ENCODE measurements at places on chromosomes 16 and 17. TPM values are rescaled to one million over a fixed set of nuclear protein-coding genes. Genes with fewer than 3 reads are reported as not detected.

The ARL5C gene
- not detected for total RNA-seq

The PERCC1 gene
- not detected for total RNA-seq

- no peak for DNase-seq
These were observed 16.9 kb downstream of the PRSS27 start for GRCh38 chr16:2702871-2703745.

GRCh38 chr17:44000141-44000860, 4.1 kb upstream of the NAGS start:
- no peak for DNase-seq

The CCL2 gene
- 135 TPM for total RNA-seq

GRCh38 chr17:13230350-13231264, 212.8 kb upstream of the ELAC2 start:
- no peak for DNase-seq

- DNase-seq, result peak; percentile 32
These were observed 6.1 kb downstream of the ABCC3 start for GRCh38 chr17:50640686-50641351.

GRCh38 chr17:57852092-57852954, 2.5 kb upstream of the MRPS23 start:
- DNase-seq, result no peak

DNA sequence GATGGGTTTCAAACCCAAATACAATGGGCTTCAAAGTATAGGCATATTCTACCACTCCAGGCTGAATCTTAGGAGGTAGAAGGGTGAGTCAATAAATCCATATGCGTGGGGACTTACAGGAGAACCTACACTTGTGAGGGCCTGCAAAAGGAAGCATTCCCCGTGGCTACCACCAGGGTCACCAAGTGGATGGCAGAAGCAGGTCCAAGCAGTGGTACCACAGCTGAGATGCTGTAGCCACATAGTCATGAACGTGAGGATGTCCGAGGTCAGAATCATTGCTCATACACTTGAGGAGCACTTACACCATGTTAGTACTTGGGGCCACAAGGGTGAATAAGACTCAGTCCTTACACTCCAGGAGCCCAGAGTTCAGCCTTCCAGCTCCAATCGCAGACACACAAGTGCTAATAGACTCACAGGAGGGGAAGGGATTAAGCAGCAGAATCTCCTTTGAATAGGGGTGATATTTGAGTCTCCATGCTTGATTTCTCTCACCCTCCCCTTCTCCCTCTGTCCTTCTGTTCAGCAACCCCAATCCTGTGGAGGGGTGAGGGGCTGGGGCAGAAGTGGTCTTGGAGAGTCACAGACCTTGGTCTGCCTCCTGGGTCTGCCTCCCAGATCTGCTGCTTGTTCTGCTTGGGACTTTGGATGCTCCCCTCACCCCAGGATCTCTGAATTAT, 42.5 kb upstream of the ASIC2 start:
- DNase-seq, result no peak

DNA sequence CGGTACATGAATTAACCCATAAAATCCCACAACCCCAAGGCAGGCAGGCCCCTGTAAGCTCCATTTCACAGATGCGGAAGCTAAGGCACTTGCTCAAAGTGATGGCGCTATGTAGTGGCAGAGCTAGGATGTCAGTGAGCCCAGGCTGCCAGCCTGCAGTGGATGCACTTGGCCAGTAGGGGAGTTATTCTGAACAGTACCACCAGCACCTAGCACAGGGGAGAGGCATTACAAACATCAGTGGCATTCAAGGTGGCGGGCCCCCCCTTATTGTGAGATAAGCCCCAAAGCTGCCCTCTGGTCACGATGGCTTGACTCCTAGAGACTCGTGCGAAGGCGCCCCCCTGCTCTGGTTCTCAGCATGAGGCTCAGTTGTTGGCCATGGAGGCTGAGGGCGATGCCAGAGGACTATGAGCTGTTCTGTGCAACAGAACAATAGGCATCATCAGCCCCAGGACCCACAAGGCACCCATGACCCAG, 33.8 kb downstream of the GTF3C1 start:
- DNase-seq, result no peak

GRCh38 chr16:15835136-15835878, 21.5 kb downstream of the MYH11 start:
- DNase-seq, result no peak

The MEIOB gene
- total RNA-seq, result not detected

DNA sequence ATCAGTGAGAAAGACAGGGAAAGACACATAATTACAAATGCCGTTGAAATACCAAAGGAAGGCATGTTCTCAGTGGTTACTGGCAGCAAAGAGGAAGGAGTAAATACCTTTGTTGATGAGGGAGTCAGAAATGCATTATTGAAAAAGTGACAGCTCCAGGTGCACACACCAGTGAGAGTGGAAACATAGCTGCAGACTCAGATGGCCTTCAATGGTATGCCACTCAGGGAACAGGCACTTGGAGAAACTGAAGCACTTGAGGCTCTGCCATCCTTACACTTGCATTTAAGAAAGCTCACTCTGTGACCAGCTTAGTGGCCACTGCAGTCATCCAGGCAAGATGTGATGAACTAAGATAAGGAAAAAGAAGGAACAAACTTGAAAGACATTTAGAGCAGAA, 29.9 kb downstream of the NOG start:
- DNase-seq, result no peak

DNA sequence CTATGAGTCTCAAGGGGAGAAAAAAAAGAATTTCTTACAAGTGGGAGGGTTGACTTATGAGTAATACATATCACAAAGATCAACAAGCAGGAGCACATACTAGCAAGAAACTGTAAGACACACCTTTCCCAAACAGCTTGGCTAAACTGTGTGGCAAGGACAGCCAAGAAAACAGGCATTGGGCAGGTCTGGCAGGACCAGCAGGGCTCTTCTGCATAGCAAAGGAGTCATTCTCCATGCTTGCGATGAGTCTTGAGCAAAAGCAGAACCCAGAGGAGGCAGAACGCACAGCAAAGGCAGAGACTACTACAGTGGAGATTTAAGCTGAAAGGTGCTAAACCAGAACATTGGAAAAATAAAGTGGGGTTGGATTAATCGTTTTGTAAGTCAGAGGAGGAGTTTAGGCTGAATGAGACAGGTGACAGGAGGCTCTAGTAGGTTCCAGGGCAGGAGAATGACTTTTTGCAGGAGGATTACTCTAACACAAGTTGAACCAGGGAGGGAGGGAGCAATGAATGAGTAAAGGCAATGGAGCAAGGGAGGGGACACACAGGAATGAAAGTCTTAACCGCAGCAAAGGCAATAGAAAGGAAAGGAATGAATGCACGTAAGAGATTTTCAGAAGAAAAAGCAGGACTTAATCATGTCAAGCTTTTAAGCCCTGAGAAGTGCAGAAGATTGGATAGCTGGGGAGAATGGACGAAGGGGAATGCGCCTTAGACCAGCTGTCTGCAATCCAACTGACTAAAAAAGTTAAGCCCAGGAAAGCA, 2.7 kb downstream of the N4BP1 start:
- no peak for DNase-seq

The KRTAP4-7 gene
- total RNA-seq, result not detected

GRCh38 chr17:34511931-34512330, 67.5 kb upstream of the TMEM132E start:
- DNase-seq, result no peak

GRCh38 chr16:3580251-3580651, 3.0 kb upstream of the NLRC3 start:
- no peak for DNase-seq

GRCh38 chr16:52652033-52652432, 105.1 kb upstream of the TOX3 start:
- DNase-seq, result no peak

- no peak for DNase-seq
These were observed 7.8 kb upstream of the ASGR2 start for GRCh38 chr17:7122381-7122780.

- no peak for DNase-seq
These were observed 573 bp downstream of the CDT1 start for GRCh38 chr16:88804173-88804551.

DNA sequence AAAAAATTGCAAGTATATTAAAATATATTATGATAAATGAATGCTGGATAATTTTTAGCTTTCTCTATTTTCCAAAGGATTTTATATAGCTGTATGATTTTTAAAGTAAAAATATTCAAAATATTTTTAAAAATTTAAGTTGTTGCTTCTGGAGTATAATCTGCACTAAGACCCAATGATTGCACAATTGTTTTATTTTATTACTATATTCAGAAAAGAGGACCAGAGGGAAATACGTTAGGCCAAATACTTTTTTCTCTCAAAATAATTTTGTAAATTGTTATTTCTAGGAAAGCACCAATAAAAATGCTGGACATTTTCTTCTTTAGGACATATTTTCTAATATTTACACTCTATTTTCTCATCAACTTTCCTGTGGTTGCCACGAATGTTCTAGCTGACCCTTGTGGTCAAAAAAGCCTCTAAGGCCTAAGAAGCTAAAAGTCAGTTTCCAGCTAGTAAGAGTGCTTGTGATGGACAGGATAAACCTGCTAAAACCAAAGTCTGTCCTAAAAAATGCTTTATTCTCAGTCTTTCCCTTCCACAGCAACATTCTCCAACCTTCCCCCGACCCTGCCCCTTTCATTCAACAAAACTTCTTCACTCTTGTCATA, 31.2 kb downstream of the MMD start:
- no peak for DNase-seq

The TBC1D3 gene
- total RNA-seq, result not detected

The KRT32 gene
- not detected for total RNA-seq

The ACSM2B gene
- total RNA-seq, result not detected

The ZFHX3 gene
- 4.3 TPM for total RNA-seq

DNA sequence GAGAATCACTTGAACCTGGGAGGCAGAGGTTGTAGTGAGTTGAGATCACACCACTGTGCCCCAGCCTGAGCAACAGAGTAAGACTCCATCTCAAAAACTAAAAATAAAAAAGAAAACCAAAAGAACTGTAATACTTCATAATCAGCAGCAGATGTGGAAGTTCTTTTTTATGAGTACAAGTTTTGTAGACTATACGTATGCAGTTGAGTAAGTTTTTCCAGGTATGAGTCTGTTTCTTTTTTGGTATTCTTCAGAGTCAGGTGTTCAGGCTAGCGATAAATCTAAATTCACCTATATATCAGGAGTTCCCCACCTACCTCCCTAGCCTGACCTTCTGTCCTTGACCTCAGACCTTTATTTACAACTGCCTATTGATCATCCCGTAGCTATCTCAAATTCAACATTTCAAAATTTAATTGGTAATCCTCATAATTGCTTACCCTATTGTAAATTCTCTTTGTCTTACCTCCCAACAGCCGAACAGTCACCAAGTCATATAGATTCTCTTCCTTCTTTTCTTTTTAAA, 10.7 kb downstream of the DCTN5 start:
- DNase-seq, result no peak

DNA sequence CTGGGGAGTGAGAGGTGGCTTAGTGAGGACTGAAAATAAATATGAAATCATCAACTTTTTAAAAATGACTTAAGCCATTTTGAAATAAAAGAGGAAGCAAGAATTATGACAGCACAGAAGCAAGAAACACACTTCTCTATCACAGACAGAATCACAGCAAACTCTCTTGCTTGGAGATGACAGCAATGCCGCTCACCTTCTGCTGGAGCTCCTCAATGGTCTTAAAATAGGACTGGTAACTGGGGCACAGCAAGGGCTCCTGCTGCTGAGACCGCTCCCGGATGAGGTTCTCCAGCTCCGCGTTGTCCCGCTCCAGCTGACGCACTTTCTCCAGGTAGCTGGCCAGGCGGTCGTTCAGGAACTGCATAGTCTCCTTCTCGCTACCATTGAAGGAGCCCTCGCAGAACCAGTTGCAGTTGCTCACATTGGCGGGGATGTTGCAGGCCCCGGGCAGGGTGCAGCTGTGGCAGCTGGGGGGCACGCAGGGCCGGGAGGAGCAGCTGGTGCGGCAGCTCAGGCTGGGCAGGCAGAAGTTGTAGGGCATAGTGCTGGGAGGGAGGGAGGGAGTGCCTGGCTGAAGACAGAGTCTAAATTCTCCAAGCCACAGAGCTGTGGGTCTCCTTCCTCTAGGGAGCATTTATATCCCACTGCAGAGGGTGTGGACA, at the start of gene KRT31:
Gene KRT31 (minus strand): TSS at position 613 of the 665 bp plus-strand sequence. CDS start 69 bp downstream, at position 544.
- DNase-seq, result no peak

DNA sequence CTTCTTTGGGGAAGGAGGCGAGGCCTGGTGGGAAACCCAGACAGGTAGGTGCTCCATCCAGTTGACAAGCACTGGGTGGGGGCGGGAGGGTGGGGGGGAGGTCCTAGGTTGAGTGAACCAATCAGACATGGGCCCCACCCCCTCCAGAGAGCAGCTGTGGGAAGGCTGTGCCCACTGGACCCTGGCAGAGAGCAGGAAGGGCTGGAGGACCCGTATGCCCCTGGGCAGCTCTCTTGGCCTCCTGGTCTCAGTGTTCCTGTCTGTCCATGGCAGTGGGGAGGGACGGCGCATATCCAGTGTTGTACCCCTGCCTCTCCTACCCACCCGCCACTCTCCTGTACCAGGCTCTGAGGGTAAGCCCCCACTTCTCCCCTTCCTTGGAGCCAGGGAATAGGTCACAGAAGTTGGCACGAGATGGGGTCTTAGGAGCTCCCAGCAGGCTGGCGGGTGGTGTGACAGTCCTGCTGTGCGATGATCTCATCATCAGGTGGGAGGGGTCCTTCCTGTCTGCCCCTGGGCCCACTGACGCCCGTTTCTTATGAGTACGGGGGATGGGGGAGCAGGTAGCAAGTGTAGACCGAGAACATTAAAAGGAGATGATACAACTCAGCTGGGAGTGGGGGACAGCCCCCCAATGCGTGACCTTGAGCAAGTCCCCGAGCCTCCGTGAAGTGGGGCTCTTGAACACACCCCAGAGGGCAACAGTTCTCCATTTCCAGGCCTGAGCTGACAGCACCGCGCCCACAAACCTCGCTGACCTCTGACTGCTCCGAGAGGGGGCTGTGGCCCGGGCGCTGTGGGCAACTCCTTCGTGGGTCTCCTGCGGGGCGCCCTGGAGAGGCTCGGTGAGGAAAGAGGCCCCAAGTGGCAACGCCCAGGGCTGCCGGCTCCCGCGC, 1.2 kb upstream of the ZFPM1 start:
- no peak for DNase-seq

- DNase-seq, result no peak
These were observed 30.8 kb downstream of the FANCA start for GRCh38 chr16:89785523-89786155.

GRCh38 chr17:50479522-50480141, 972 bp downstream of the RSAD1 start:
- peak; percentile 57 for DNase-seq

The SLFN14 gene
- not detected for total RNA-seq

The CFAP97D1 gene
- total RNA-seq, result under 0.01 TPM

DNA sequence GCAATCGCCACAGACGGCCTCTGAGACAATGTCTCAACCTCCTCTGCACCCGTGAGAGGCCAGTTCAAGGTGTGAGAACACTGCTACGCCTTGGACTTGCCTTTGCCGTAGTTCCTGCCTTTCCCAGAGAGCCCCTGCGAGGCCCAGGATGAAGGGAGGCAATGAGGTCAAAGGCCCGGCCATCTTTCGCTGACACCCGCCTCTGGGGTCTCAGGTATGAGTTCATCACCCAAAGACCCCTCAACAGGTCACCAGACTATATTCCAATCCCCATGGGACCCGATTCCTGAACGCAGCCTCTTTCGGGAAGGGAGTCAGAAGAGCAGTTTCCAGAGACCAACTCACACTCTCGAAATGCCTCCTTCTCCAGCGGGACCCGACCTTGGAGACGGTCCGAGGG, 573.5 kb downstream of the KCNJ18 start:
- DNase-seq, result no peak
